ENCODE measurements at places on chromosomes 11 and 22.

DNA sequence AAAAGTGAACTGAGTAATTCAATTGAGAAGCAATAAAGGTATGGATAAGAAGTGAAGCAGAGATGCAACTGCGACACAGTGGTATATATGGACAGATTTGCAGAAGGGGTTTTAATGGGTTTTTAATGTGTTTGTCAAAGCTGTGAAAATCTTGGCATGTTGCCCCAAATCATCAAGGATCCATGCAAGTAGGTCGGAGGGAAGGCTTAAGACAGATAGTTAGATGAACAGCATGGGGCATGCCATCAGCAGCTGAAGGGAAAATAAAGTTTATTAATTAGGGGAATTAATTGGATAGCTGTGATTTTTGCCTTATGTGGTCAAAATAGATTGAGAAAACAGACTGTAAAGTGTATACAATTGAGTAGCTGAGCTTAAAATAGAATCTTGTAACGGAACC lies 840.1 kb downstream of the JRKL start:
- peak; percentile 56 for DNase-seq

GRCh38 chr11:17387811-17388210 lies 648 bp downstream of the KCNJ11 start:
- no peak for DNase-seq

DNA sequence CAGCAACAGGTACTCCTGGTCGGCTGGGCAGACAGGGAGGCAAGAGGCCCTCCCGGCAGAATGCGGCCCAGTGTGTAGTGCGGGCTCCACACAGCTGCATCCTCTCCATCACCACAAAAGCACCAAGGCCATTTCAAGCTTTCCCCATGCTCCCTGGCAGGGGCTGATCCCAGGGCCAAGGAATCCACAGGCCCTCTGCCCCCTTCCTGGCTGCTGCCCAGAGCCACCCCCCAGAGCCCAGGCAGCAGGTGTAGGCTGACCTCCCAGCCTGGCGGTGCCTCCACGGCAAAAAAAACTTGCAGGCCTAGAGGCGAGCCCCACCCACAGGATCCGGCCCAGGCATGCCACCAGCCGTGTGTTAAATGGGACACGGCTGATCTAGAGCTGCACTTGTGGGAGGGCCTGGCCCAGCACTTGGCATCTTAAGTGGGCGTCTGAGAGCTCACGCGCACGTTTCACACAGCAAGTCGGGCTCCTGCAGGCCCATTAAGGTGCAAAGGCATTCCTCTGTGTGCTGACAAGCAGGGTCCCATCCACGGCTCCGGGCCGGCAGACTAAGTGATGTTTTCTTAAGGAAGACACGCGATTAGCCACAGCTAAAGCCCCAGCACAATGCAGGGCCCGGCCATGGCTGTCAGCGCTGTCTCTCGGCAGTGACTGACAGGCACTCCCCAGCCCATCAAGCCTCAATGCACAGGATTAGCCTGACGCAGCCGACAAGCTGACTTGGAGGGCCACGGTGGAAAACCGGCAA lies 19.8 kb upstream of the GNB1L start:
- no peak for DNase-seq

DNA sequence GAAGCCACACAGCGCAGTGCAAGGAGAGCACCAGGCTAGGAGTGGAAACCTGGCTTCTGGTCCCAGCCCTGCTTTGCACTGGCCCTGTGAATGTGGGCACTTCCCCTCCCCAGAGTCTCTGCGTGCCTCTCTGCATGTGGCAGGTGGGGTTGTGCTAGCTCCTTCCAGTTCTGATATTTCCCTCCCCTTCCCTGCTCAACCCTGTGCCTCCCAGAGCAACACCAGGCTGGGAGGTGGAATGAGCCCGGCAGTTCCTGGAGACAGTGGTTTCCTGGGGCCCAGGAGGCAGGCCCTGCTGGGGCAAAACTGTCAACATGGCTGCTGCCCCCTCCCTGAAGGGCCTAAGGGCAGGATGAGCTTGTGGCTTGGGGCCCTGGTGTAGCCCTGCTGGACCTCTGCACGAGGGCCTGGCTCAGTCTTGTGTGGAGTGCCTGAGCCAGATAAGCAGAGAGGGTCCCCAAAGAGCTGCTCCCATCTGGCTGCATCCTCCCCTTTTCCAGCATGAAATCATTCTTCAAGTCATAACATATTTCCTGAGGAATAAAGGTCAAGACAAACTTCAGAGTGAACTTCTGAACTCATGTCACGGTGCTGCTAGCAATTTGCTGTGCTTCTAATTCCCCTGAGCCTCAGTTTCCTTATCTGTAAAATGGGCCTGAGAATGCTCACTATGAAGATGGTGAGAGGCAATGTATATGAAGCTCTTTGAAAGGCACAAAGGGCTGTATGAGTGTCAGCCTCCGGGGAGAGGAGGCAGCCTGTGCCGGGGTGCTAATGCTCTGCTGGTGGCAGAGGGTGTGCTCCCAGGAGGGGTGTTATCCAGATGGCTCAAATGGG lies 116.0 kb downstream of the GRIK4 start:
- no peak for DNase-seq

- DNase-seq, result no peak
Measured at GRCh38 chr11:129392995-129393394, 17.3 kb downstream of the BARX2 start.

- DNase-seq, result no peak
Measured at GRCh38 chr11:101277036-101277435, 147.4 kb upstream of the PGR start.

GRCh38 chr11:15232496-15232895 lies 117.8 kb downstream of the INSC start:
- no peak for DNase-seq

GRCh38 chr22:29820961-29821290 lies 17.1 kb downstream of the ASCC2 start:
- no peak for DNase-seq

DNA sequence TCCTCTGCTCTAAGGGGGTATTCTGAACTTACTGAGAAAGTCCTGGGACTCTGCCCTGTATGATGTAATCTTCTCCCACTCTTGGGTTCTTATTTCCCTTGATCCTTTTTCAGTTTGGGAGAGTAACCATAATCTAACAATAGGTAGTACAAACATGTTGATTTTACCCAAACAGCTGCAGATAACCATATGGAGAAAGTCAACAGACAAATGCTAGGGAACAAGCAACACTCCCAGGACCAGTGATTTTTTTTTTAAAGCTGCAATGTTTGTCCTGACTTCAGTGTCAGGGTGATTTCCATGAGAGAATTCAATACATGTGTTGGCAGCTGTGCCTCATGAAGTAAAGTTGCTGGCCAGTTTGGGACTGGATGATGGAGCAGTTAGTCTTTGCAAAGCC lies 156.5 kb downstream of the FCHSD2 start:
- no peak for DNase-seq

DNA sequence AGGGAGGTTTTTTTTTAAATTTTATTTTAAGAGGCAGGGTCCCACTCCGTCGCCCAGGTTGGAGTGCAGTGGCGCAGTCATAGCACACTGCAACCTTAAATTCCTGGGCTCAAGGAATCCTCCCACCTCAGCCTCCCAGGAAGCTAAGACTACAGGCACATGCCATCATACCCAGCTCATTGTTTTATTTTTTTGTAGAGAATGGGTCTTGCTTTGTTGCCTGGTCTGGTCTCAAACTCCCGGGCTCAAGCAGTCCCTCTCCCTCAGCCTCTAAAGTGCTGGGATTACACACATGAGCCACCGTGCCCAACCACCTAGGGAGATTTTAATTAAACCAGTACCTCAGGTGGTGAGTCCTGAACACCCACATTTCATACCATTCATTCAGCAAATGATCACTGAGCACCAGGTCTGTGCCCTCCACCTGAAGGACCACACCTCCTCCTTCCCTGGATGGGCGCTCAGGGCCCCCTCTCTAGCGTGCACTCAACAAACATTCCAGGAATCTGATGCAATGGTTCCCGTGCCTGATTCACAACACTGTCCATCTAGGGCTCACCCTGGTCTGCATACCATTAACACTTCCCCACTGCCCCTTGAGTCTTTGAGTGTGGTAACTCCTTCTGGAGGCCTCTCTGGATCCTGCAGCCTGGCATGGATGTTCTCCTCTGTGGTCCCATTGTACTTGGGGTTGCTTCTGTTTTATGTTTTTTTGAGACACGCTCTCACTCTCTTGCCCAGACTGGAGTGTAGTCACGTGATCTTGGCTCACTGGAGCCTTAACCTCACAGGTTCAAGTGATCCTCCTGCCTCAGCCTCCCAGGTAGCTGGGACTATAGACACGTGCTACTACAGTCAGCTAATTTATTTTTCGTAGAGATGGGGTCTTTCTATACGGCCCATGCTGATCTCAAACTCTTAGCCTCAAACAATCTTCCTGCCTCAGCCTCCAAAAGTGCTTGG lies 9.6 kb upstream of the MYH9 start:
- no peak for DNase-seq

GRCh38 chr22:39248254-39248653 lies 3.5 kb upstream of the PDGFB start:
- DNase-seq, result no peak

DNA sequence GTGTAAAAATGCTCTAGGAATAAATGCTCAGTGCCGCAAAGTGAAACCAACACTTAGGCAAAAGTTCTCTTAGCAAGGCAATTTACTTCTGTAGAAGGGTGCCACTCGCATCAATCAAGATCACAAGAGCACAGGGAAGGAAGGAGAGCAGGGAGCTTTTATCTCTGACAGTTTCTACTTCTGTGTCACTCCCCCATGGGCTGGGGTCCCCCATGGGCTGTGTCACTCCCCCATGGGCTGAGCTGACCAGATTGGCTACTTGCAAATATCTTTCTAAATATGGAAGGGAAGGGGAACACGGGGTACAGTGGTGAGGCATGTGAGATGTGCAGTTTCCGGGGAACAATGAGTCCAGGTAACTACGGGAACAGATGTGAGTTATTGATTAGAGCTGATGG lies 397 bp downstream of the OR52N2 start:
- DNase-seq, result no peak

- DNase-seq, result no peak
Measured at GRCh38 chr11:115625502-115625901, 121.3 kb upstream of the CADM1 start.

- DNase-seq, result no peak
Measured at GRCh38 chr11:11279956-11280689, 72.9 kb downstream of the CSNK2A3 start.

- DNase-seq, result no peak
Measured at GRCh38 chr11:8612522-8612921, 18.5 kb upstream of the STK33 start.

DNA sequence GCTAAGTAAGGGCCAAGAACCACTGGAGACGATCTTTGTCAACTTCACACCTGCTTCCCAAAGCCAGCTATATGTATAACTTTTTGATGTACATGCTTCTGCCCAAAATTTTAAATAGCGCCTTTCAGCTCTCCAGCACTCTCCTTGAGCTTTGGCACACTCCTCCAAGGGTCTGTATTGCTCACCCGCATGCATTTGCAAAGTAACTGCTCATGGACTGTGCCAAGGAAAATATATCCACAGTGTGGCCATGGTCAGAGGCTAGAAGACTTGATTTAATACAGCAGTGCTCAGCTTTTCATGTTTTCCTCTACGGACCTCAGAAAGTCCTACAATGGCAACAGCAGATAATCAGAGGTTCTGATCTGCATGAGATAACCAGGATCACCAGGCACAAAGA lies 550.1 kb downstream of the SOX6 start:
- DNase-seq, result no peak

DNA sequence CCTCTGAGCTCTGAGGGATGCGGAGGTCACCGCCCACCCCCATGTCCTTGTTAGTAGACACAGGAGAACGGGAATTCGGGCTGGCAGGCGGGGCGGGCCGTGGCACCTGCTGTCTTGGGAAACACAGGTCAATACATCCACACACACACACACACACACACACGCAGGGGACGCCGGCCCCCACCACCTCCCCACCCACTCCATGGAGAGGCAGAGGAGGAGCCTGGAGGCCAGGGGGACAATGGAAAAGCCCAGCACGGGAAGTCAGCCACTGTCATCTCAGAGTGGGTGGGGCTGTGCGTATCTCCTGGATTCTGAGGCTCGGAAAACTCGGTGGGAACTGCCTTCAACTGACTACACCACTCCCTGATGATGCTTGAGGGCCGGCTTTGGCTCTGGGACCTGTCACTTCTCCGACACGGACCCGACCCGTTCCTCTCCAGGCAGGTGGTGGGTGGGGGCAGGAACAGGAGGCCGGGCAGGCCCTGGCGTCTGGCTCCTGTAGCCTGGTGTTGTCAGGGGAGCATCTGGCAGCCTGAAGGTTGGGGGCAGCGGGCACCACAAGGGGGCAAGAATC lies 18.5 kb upstream of the TMEM184B start:
- DNase-seq, result no peak

GRCh38 chr11:21072558-21072957 lies 403.2 kb downstream of the NELL1 start:
- DNase-seq, result no peak

DNA sequence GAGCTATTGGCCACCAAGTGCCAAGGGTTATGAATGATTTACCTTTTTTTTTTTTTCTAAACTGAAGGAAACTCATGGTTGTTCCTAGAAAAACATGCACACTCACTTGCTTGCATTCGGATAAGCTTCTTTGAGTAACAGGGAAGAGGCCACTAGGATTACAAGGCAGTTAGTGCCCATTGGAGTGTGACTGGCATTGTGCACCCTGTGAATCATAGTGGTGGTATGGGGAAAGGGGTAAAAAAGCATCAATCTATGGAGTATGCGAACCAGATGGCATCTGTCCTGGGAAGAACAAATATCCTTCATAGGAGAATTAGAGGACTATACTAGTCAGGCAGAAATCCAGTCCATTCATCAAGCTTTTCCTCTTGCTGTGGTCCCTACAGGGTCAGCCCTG lies 24.2 kb downstream of the CD44 start:
- DNase-seq, result peak; percentile 52

- no peak for DNase-seq
Measured at GRCh38 chr22:23126165-23127054, 15.4 kb downstream of the RSPH14 start.

DNA sequence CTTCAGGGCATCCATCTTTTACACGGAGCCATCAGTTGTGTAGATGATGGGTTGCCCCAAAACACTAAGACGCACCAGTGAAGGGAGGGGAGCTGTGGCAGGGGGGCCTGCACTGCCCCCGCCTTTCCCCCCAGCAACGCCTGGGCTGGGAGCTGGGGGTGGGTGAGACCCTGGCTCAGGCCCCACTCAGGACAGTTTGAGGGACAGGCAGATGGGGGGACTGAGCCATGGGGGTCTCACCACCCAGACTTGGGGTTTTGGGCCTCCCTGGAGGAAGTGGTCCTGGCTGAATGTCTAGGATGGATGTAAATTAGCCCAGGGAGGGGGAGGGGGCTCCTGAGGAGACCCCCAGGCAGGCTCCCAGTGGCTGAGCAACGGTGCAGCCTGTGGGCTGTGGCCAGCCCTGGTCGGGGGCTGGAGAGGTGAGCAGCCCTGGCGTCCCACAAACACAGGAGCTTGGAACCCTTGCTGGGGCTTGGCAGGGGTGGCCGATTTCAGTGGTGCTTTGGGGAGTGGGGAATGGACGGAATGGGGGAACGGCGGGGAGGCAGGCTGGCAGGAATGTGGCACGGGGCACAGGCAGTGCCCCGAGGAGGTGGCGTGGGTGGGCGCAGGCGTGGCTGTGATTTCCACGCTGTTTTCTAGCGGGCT lies 6.1 kb downstream of the PARVB start:
- DNase-seq, result no peak

All from NCI-H446 (cell line).